ENCODE measurements at places on chromosomes 3 and 15.
A peak's percentile ranks its signal among the peaks of the same experiment; 100 is the strongest.

DNA sequence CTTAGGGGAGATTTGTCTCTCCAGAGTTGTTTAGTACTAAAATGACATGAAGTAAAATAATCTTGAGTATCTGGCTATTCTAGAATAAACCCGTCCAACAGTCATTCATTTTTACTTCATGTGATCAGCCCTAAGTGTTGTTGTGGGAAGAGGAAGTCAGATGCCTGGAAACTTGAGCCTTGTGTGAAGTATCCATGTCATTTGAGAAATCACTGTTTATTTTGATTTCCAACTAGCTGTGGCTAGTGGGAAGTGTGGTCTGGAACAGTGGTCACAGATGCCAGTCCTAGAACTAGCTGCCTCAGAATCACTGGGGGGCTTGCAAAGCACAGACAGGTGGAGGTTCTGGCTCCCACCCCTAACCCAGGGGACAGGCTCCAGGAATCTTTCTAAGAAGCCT is 77.7 kb upstream of the LIMD1 start:
- no peak for DNase-seq

DNA sequence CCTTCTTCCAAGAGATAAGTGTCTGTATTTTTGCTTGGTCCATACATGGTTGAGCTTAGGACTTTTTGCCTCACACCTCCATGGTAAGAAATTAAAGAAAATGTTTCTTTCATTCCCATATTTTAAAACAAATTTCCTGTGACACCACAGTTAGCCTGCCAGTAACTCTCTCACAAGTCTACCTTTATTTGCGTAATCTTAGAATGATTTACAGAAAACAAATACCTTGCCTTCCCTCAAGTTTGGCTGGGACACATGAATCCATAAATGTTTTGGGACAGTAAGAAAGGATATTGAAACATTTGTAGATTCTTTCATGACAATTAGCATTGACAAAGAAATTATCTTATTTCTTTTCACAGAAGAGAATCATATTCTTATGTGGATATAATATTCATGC is 3.8 kb upstream of the ARL14 start:
- no peak for DNase-seq

DNA sequence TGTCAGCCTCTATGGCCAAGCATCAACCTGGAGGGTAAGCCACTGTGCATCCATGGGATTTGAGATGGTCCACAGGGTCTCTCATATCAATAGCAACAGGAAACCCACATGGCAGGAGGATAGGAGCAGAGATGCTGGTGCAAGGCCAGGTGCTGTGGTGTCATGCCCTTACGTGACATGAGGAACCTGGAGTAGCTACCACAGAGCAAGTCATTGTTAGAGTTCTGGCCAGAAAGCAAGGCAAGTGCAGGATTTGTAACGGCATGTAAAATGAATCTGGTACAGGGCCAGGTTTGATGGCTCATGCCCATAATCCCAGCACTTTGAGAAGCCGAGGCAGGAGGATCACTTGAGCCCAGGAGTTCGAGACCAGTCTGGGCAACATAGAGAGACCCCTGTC is 14.8 kb upstream of the ZNF774 start:
- DNase-seq = no peak

DNA sequence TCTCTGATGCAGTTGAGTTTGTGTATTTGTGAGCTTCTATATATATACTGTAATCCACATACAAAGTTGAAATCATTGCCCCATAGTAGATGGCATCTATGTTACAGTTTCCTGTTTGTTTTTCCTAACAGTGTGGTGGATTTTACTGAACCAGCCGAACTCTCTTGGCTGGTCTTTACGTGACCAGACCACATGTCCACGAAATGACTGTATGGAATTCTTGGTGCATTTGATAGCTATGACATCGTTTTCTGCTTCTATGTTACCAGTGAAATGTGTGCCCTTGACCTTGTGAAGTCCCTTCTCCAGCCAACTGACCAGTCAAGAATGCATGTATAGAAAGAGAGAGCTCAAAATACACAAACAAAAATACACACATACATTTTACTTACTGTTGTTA is 1.8 kb downstream of the KCNMB2 start:
- DNase-seq = peak; percentile 18

- no peak for DNase-seq
These were observed 16.9 kb upstream of the SEMA4B start for GRCh38 chr15:90184119-90184785.

DNA sequence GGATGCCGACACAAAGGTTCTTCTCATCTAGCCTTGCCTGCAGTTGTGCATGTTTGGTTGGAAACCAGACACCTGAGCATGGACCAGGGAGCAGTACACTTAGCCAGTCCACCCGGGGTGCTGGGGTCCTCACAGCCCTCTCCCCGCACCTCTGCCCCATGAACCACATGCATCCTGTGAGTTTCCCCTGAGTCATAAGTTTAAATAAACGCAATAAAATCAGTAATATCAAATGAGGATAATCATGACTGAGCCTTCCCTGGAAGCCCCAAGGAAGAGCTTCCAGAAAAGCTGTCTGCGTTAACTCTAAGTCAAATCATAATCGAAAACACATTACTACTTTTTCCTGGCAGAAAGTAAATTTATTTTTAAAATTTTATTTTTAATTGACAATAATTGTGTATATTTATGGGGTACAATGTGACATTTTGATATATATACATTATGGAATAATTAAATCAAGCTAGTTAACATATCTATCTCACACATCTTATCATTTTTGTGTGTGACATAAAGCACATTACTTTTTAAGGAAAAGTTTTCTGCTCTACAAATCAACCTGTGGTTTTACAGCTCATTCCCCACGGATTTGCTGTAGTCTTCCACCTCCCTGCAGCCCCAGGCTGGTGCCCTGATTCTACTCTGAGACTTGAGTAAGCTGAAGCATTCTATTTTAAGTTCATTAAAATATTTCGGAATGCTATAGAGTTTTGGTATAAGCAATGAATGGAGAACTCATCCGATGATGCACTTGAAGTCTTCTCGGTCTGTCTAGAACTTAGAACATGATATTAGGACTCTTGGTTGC is 166.0 kb upstream of the EIF1B start:
- DNase-seq = no peak

GRCh38 chr15:79970181-79970580 is 815 bp downstream of the BCL2A1 start:
- DNase-seq = no peak

GRCh38 chr15:99406716-99407487 is 155.6 kb downstream of the LRRC28 start:
- no peak for DNase-seq

GRCh38 chr15:97196048-97197014 is 764.2 kb upstream of the ARRDC4 start:
- no peak for DNase-seq

- DNase-seq = no peak
These were observed 12.9 kb downstream of the CD276 start for GRCh38 chr15:73697033-73697467.

DNA sequence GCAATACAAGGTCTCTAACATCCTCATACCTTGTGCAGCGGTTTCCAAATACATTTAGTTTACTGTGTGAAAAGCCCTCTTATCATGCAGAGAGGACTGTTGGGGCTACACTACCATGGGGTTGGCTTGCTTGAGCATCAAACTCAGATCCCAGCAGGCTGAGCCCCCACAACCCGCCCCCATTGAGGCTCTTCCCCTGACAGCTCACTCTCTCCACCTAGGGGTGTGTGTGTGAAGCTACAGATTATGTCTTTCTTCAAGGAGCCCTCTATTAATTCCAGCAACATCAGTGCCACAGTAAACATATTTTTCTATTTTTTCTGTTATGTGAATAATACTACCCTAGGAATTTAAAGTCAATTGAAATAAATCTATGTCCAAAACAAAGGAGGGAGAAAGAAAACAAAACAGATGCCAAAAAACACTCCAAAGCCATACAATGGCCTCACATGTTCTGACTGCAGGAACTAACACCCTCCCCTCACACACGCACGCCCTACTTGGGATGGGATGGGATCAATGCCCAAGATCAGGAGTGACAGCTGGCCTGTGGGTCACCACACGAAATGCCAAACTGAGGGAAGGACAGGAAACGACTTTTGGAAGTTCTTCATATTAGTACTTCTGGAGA is 14.7 kb downstream of the TM4SF4 start:
- no peak for DNase-seq

GRCh38 chr3:183584246-183584913 is 28.9 kb upstream of the KLHL6 start:
- no peak for DNase-seq

GRCh38 chr3:61778095-61778494 is 216.7 kb downstream of the PTPRG start:
- DNase-seq = no peak

DNA sequence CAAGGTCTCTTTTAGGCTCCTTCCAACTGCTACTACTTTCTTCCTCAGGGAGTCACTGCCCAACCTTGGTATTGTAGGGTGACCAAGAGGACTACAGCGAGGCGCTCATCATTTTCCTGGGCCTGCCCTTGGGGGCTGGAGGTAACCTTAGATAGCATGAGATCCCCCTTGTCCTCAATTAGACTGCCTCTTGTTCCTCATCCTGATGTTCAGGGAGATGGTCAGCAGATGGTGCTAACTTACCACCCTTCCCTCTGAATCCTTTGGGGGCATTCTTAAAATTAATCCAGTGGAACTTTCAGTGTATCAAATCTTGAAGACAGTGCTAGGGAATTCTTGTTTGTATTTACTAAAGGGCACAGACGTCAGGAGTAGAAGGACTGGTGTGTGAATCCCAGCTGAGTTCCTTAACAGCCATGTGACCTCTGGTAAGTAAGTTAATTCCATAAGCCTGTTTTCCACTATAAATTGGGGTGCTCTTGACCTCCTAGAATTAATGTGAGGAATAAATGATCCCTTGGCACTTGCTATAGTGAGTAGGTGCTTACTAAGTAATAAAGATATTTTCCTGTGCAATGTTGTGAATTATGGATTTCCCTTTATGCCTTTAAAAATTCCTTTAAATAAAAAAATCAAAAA is 4.1 kb upstream of the CLPX start:
- DNase-seq = no peak

- DNase-seq = no peak
These were observed 819 bp upstream of the PLXNB1 start for GRCh38 chr3:48430708-48431101.

GRCh38 chr15:65981837-65982626 is 112.7 kb downstream of the RAB11A start:
- no peak for DNase-seq

DNA sequence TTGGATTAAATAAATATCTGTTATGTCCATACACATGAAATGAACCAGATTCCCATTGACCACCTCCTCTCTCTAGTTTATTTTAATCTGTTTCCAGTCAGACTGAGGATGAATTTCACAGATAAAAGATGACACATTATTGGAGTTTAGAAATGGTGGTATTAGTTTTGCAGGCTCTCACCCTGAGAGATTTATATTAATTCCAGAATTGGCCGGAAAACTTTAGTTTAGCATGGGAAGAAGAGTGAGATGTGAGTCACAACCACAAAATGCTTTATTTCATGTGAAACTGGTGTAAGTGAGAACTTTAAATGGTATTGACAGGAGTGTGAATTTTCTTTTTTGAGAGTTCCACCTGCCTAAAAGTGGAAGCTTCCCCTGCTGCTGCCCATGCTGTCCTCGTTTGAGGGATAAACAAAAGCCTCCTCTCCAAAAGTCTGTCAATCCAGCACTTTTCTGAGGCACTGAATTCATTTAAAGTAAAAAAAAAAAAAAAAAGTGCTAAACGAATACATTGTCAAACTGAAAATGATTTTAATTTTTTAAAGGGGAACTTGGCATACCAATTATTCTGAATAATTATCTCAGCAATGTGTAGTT is 65.1 kb upstream of the EPHA3 start:
- DNase-seq = no peak

DNA sequence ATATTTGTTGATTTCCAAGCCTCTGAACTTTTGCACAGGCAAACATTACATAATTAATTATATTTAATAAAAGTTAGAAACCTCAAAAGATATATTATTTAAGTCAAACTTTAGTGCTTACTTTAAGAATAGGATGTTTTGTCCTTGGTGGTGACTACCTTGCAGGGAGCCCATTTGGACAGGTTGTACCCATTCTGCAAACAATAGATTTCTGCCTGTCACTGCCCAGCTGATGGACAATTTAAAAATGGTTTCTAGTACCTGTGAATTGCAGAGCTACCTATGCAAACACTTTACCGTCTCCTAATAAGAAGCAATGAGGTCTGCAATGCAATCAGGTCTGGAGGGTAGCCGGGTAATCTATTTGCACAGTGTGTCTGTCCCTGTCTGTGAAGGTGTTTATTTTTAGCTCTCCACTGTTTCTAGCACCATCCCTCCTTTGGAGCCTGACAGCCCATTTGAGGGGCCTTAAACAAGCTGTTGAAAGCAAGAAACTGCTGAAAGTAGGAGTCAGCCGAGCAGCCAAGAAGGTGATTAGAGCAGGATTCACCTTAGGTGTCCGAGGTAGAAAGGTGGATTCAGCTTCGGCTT is 556.2 kb upstream of the CFAP20DC start:
- peak; percentile 9 for DNase-seq

GRCh38 chr3:144415492-144415891 is 443.9 kb downstream of the DIPK2A start:
- no peak for DNase-seq

- no peak for DNase-seq
These were observed 178.6 kb downstream of the KCNAB1 start for GRCh38 chr3:156298938-156299337.

- DNase-seq = no peak
These were observed 22.3 kb downstream of the TM6SF1 start for GRCh38 chr15:83129791-83130190.

GRCh38 chr3:30516238-30516637 is 90.2 kb upstream of the TGFBR2 start:
- DNase-seq = no peak

DNA sequence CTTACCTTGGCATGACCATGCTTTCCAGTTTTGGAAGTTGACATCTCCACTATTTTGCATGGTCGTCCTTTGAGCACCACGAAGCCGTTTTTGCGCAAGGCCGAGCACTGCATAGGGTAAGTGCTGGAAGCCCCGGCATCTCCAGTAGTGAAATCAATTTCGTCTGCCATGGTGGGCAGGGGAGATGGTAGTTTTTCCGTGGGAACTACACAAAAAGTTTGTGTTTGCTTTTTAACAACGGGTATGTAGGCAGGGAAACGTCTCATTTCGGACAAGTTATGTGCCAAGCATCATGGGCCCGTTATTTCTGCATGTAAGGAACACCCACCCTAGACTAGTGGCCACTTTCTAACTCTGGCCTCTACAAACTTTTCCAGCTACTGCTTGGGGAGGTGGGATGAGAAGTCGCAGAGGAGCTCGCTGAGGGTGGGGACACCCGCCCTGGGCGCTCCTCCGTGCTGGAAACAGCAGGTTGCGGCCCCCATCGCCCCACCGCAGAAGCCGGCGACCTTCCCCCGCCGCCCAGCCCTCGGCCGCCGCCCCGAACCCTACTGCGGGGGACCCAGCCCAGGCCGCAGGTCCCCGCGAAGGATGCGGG is 701 bp downstream of the EIF5A2 start:
- no peak for DNase-seq

Measured in NCI-H1417 treated with DMSO at 0.1 percent for 48 hours (cell line).